Psoas muscle (tissue), 8 donors: ENCODE measurements at places on chromosomes 4 and X. TPM values are rescaled to one million over a fixed set of nuclear protein-coding genes. Genes with fewer than 3 reads are reported as not detected.

The PPP2R2C gene
- total RNA-seq: 2.1 TPM

The GLUD2 gene
- 0.42 TPM for total RNA-seq

The EPGN gene
- total RNA-seq: 0.47 TPM

The PHKA1 gene
- 39.4 TPM for total RNA-seq

The GNRHR gene
- not detected for total RNA-seq

The DGKK gene
- not detected for total RNA-seq

The ATP1B4 gene
- 41.5 TPM for total RNA-seq

- no peak overlapping the region for H3K27ac ChIP-seq
- no peaks in the 10 kb centered on the region for H3K27me3 ChIP-seq
- no peaks in the 10 kb centered on the region for H3K4me1 ChIP-seq
- peak; percentile 18 for DNase-seq
- peak overlapping the region; percentile 56 for H3K4me3 ChIP-seq
These were observed 90.0 kb upstream of the EDA2R start for GRCh38 chrX:66728818-66729271.

GRCh38 chr4:184419976-184420375 lies 54.4 kb downstream of the IRF2 start:
- H3K27ac ChIP-seq: no peak overlapping the region

DNA sequence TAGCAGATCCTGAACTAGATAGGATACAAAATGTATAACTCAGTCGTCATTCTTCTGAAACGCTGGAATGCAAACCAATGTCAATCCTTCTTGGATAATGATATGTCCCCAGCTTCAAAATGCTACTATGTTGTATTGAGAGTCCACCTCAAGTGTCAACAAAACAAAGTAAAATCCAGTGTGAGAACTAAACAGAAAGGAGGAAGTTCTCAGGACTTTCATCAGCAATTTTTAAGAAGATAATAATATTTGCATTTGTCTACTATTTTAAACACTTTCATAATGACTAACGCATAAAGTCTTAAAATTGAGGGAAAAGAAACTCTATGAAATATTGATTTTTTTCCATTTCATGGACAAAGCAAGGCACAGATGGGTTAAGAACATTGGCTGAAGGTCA lies 36.3 kb downstream of the SOD3 start:
- H3K4me3 ChIP-seq: no peak overlapping the region
- no peaks in the 10 kb centered on the region for H3K4me1 ChIP-seq
- peaks cover 4% of the 10 kb centered on the region for H3K36me3 ChIP-seq
- no peak overlapping the region for H3K27ac ChIP-seq
- no peaks in the 10 kb centered on the region for H3K27me3 ChIP-seq
- no peak for DNase-seq

DNA sequence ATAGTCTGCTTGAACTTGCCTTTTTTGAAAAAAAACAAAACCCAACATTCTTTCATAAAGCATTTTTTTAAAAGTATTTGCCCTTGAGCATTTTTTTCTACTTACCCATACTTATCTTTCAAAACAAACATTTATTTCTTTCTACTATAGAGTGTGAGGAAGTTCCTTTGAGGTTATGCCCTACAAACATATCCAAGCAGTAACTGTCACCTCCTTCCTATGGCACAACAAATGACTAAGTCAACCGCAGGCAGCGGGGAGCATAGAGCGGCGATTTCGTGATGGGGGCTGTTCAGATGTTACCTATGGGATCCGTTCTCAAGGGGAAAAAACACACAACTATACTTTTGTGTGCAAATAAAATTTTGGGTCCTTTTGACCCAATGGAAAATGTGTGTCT lies 19.4 kb downstream of the SPRY1 start:
- peaks cover 30% of the 10 kb centered on the region for H3K4me1 ChIP-seq
- no peaks in the 10 kb centered on the region for H3K27me3 ChIP-seq
- H3K27ac ChIP-seq: no peak overlapping the region
- no peaks in the 10 kb centered on the region for H3K36me3 ChIP-seq
- no peak for DNase-seq

- no peak overlapping the region for H3K4me3 ChIP-seq
- H3K27me3 ChIP-seq: no peaks in the 10 kb centered on the region
- no peak overlapping the region for H3K27ac ChIP-seq
- no peaks in the 10 kb centered on the region for H3K36me3 ChIP-seq
- DNase-seq: no peak
These were observed 381.7 kb downstream of the STPG2 start for GRCh38 chr4:97761445-97762114.

DNA sequence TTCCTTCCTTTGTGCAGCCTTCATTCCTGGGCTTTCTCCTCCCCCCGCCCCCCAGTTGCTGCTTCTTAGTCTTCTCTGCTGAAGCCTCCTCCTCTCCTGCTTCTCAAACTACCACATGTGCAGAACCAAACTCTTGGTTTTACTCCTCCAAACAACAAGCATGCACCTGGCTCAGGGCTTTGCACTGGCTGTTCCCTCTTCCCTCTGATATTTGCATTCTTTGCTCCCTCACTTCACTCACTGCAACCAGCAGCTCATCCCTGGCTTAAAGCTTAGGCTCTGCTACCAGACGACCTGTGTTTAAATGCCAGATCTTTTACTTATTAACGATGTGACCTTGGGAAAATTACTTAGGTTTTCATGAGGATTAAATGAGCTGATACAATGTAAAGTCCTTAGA lies 51.4 kb downstream of the MED28 start:
- H3K36me3 ChIP-seq: no peaks in the 10 kb centered on the region
- no peaks in the 10 kb centered on the region for H3K4me1 ChIP-seq
- DNase-seq: no peak
- H3K27me3 ChIP-seq: no peaks in the 10 kb centered on the region
- no peak overlapping the region for H3K27ac ChIP-seq

- DNase-seq: no peak
- H3K27me3 ChIP-seq: peaks cover 13% of the 10 kb centered on the region
- no peaks in the 10 kb centered on the region for H3K4me1 ChIP-seq
These were observed 121.4 kb downstream of the NHS start for GRCh38 chrX:17496407-17496806.

- H3K4me3 ChIP-seq: no peak overlapping the region
- peaks cover 39% of the 10 kb centered on the region for H3K4me1 ChIP-seq
- peak overlapping the region; percentile 56 for H3K27ac ChIP-seq
- H3K27me3 ChIP-seq: no peaks in the 10 kb centered on the region
These were observed 152.3 kb downstream of the CBR4 start for GRCh38 chr4:168857546-168858314.

GRCh38 chrX:118225711-118226428 lies 109.3 kb upstream of the KLHL13 start:
- no peak overlapping the region for H3K4me3 ChIP-seq
- no peak overlapping the region for H3K27ac ChIP-seq
- H3K27me3 ChIP-seq: no peaks in the 10 kb centered on the region
- no peak for DNase-seq

DNA sequence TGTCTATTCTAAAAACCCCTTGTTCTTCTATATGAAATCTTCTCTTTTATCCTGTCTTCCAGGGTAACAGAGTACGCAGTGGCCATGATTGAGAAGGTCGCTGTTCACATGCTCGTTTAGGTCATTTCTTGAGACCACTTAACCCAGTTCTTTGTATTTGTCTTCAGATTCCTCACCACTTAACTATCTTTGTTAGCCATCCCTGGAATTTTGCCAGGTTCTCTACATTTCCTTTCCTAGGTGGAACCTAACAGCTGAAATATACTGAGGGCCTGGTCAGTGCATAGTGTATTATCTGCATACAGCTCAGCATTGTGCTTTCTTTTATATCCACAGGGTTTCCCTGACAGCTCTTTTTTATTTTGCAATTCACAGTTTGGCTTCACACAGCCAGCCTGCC lies 148.9 kb upstream of the GALNT7 start:
- H3K27ac ChIP-seq: no peak overlapping the region
- no peaks in the 10 kb centered on the region for H3K36me3 ChIP-seq
- H3K4me3 ChIP-seq: no peak overlapping the region
- H3K4me1 ChIP-seq: no peaks in the 10 kb centered on the region
- H3K27me3 ChIP-seq: no peaks in the 10 kb centered on the region

DNA sequence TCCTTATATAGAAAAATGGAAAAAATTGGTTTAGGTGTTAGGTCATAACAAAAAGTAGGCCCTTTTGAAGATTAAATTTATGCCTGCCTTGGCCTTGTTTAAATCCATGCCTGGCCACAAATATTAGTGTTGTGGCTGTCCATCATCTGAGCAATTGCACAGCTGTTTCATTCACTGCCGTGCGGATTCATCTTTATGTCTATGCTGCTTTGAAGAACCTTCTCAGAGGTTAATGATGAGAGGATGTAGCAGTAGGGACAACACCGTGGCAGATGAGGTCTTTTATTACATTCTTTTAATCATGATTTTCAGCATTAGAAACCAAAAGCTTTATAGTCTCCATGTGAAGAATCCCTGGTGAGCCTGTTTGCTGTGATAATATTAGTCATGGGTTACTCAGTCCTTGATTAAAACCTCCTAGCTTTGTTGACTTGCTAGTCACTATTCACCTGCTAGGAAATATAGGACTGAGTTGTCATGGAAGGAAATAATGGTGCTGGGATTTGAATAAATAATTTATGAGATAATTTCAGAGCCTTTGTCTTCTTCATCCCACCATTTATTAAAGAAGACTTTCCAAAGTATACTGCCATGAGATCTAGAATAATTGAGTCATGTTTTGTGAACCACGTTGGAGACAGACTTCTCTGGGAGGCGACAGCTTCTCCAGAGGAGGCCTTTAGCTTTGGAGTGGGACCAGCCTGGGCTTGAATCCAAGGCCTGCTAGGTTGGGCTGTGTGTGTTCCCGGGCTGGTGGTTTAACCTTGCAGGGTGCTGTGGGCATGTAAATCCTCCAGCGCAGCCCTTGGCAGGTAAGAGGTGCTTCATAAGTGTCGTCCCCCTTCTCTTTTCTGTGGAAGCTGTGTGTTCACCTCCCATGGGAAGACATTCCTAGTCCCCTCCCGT lies 53.5 kb downstream of the PTTG2 start:
- peak; percentile 31 for DNase-seq
- no peak overlapping the region for H3K4me3 ChIP-seq
- H3K27me3 ChIP-seq: no peaks in the 10 kb centered on the region
- peaks cover 18% of the 10 kb centered on the region for H3K4me1 ChIP-seq
- H3K36me3 ChIP-seq: no peaks in the 10 kb centered on the region
- H3K27ac ChIP-seq: no peak overlapping the region

DNA sequence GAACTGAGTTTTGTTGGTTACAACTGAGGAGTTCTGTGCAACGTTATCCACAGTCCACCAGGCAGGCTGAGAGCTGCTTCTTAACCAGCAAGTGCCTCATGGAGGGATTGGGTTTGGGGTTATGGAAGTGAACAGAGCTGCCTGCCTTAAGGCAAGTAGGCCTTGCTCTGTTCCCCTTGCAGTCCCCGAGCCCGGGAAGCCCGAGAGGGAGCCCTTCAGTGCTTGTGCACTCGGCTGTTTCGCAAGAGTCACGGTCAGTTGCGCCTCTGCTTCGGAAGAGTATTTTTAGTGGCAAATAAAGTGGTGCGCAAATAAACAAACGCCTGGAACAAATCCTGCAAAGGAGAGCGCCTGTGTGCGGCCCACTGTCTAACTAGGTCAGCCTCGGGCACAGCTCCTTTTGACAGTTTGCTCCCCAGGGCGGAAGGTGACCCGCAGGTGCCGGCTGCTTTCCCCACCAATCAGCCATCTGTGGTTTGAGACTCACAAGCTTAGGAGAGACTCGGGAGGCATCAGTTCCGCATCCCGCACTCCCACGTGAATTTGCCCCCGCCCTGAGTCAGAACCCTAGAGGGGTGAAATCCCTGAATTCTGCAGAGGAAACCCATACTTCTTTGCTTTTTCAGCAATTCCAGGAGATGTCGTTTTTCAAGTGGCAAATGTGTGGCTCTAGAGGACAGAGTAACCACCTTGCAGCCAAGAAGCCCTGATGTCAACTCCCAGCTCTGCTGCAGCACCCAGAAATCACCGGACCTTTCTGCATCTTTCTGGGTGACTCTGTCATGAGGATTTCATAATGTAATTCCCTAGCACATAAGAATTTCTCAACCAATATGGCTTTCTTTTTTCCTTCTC lies 56.8 kb downstream of the LGI2 start:
- DNase-seq: peak; percentile 75
- no peak overlapping the region for H3K4me3 ChIP-seq
- no peaks in the 10 kb centered on the region for H3K27me3 ChIP-seq
- no peaks in the 10 kb centered on the region for H3K4me1 ChIP-seq

GRCh38 chr4:143616771-143617170 lies 83.7 kb downstream of the FREM3 start:
- no peaks in the 10 kb centered on the region for H3K27me3 ChIP-seq
- no peaks in the 10 kb centered on the region for H3K4me1 ChIP-seq
- no peak overlapping the region for H3K27ac ChIP-seq
- no peak overlapping the region for H3K4me3 ChIP-seq

DNA sequence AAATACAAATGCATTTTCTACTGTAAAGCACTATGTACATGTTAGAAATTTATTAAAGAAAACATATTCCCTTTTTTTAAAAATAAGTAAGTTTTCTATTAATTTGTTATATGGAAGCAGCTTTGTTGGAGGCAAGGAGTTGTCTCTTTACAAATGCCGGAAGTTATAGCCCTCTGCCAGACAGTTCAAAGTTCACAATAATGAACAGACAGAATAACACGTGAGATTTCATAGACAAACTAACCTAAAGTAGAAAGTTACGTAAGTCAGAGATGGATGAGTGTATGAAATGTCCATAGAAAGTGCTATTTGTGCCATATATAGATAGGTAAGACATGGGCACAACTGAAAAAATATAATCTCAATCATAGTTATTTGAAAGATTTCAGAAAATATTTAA lies 43.9 kb upstream of the NEIL3 start:
- H3K36me3 ChIP-seq: no peaks in the 10 kb centered on the region
- no peaks in the 10 kb centered on the region for H3K27me3 ChIP-seq
- H3K4me3 ChIP-seq: no peak overlapping the region

DNA sequence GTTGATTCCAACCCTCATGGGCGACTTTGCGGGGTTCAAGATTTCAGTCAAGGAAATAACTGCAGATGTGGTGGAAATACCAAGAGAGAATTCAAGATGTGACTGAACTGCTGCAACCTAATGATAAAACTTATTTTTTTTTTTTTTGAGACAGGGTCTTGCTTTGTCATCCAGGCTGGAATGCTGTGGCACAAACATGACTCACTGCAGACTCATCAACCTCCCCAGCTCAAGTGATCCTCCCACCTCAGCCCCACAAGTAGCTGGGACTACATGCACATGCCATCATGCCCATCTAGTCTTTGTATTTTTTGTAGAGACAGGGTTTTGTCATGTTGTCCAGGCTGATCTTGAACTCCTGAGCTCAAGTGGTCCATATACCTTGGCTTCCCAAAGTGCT lies 19.5 kb upstream of the WDFY3 start:
- H3K27me3 ChIP-seq: no peaks in the 10 kb centered on the region
- DNase-seq: no peak
- no peak overlapping the region for H3K27ac ChIP-seq
- H3K36me3 ChIP-seq: no peaks in the 10 kb centered on the region

DNA sequence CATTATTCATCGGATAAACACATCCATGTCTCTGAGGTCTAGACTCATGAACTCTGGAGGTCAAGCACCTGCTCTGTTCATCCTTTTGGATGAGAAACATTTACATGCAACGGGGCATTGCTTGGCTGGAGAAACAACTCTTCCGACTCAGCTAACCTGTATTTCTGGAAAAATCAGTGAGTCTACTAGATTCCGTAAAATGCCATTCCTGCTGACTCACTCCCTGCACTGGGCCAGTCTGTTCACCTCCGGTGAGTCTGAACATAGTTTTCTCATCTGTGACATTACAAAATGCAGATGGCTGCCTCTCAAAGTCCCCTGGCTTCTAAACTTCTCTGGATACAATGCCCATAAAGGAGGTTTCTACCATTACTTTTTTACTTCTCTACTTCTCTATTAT lies 185.7 kb upstream of the HS3ST1 start:
- no peaks in the 10 kb centered on the region for H3K27me3 ChIP-seq
- no peak for DNase-seq
- no peak overlapping the region for H3K4me3 ChIP-seq
- H3K27ac ChIP-seq: no peak overlapping the region
